ENCODE measurements at places on chromosomes 7 and 10. TPM values are rescaled to one million over a fixed set of nuclear protein-coding genes. Genes with fewer than 3 reads are reported as not detected.

DNA sequence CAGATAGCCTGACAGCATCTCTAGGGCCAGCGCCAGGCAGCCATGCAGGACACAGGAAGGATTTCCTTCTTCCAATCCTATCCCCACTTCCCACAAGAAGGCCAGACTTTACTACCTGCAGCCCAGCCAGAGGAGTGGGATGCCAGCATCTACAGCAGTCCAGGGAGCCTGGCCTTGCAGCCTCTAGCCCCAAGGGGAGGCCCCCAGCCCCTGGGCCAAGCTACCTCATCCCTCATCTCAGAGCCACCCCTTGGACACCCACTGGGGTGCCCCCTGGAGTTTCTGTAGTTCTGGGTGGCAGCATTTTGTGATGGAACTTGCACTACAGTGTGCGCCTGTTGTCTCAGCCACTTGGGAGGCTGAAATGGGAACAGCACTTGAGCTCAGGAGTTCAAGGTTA lies 170.8 kb upstream of the PODXL start:
- no peak for DNase-seq

DNA sequence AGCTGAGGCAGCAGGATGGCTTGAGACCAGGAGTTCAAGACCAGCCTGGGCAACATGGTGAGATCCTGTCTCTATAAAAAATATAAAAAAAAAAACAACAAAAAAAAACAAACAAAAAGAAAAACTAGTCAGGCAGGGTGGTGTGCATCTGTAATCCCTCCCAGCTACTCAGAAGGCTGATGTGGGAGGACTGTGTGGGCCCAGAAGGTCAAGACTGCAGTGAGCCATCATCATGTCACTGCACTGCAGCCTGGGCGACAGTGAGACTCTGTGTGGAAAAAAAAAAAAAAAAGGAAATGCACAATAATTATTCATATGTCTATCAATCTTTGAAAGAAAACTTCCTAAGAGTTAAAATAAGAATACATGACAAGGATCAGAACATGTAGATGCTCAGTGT lies 178.3 kb downstream of the SEM1 start:
- no peak for DNase-seq

GRCh38 chr10:113820507-113820906 lies 33.4 kb downstream of the DCLRE1A start:
- DNase-seq = no peak

DNA sequence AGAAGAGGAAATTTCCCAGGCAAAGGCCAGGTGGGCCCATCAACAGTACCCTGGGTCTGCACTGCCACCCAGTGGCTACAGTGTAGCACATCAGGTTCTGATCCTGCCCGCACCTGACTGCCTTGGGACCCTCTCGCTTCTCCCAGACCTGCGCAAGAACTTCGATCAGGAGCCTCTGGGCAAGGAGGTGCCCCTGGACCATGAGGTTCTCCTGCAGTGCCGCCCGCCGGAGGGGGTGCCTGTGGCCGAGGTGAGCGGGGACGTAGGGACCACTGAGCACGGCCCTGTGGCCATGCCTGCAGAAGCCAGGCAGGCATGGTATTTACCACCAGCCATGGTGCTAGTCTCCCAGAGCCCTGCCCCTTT lies 33.9 kb upstream of the SLC29A3 start:
- no peak for DNase-seq

GRCh38 chr10:11024596-11024995 lies 6.9 kb downstream of the CELF2 start:
- DNase-seq = no peak

DNA sequence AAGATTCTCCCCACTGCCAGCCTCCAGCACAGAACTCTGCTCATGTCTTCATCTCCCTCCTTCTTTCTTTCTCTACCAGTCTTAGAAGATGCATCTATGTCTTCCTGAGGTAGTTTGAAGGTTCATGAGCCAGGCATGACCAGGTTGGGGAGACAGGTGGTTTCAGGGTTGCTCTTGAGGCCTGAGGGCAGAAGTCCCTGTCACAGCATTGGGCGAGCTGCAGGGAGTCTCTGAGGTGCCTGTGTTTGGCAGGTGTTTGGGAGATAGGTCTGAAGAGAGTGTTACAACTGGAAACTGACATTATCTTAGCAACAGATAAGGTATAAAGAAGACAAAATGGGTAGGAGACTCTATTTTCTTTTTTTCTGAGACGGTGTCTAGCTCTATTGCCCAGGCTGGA lies 18.7 kb downstream of the PRSS2 start:
- no peak for DNase-seq

DNA sequence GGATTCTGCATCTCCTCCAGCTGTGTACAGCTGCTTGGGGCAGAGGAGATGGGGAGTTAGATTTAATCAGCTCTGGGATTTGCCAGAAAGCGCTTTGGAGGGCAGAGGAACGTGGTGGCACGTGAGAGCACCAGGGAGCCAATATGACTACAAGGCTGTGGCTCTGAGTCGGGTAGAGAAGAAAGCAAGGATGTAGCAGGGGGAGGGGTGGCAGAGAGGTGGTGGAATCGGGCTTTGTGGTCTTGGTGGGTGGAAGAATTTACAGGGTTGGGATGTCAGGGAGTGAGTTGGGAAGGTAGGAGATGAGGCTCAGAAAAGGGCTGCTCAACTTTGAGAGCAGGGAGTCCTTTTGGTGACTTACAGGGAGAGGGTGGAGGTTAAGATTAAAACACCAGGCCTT lies 113.6 kb downstream of the CCNY start:
- DNase-seq = no peak

DNA sequence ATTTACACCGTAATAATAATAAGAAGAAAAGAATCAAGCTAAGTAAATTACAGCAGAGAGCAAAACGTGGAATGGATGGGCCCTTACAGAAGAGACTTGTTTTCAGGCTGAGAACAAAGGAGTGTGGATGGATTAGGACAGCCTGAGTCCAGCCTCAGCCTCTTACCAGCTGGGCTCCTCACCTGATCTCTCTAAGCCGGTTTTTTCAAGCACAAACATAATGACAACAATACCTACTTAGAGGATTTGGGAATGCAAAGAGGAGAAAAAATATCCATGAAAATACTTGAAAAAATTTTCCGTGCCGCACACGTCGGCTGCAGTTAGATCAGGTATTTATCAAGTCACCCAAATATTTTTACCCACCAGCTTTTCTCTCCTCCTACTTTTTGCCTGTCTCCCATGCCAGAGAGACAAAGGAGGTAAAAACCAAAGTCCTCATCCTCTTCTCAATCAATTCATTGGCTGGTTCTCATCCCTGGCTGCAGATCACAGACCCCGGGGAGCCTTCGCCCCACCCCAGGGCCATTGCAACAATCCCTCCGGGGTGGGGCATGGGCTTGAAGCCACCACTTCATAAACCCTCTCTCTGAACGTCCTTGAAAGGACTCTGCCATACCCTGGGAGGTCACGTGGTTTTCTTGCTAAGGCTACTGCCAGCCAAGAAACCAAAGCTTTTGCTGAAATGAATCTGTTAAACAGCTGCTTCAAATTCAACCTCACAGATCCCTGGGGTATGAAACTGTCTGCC lies 29.7 kb upstream of the GTF2I start:
- no peak for DNase-seq

DNA sequence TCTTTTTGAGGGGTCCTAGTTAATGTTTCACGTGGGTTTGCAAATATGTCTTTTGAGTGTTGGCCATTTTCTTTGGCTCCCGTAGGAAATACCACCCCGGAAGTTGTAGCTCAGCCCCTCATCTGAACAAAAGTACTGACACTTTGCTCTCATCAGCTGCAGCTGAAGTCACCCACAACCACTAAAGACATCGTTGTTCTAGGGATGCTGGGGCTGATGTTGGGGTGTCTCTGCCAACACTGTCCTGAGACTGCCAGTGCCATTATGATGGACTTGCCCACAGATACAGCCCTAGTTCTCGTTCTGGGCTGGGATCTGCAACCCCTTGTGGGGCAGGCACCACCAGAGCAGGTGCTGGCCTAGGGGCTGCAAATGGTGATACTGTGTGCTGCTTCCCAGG lies 82.6 kb upstream of the ARHGAP21 start:
- DNase-seq = no peak

DNA sequence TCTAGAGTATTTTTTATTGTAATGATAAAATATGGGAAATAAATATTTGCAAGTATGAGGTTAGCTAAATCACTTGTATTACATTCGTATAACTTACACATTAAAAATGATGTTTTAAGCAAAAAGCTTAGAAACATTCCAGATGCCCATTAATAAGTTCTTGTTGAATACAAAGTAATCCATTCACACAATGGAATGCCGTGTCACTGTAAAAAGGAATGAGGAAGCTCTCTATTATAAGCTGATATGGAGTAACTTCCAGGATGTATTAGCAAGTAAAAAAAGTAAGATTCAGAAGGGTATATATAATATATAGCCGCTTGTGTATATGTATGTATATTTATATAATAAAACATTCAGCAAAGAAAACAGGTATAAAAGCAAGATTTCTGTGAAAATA lies 412.8 kb upstream of the MTPN start:
- DNase-seq = no peak

GRCh38 chr10:102917314-102917961 lies 656 bp upstream of the CNNM2 start:
- DNase-seq = peak; percentile 79

GRCh38 chr7:74494076-74494548 lies 40.4 kb downstream of the GTF2IRD1 start:
- no peak for DNase-seq

DNA sequence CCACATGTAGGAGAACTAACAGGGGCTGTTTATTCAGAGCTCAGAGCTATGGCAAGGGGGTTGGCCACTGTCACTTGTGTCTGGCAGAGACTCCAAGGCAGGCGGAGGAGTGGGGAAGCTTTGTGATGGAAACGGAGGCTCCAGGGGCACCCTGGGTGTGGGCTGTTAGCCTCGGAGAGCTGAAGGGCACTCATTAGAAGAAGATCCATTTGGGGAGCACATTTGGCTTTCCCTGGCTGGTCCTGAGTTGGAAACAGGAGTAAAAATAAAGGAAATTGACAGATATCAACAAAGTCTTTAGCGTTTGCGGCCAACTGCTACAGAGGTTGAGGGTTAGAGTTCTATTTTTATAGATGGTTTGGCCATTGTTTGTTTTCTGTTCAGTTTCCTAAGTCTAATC lies 288.3 kb upstream of the MKI67 start:
- DNase-seq = no peak

- DNase-seq = no peak
Observed at GRCh38 chr7:42720991-42721796, 190.7 kb downstream of the C7orf25 start.

GRCh38 chr7:155191901-155192478 lies 105.7 kb upstream of the INSIG1 start:
- DNase-seq = no peak

DNA sequence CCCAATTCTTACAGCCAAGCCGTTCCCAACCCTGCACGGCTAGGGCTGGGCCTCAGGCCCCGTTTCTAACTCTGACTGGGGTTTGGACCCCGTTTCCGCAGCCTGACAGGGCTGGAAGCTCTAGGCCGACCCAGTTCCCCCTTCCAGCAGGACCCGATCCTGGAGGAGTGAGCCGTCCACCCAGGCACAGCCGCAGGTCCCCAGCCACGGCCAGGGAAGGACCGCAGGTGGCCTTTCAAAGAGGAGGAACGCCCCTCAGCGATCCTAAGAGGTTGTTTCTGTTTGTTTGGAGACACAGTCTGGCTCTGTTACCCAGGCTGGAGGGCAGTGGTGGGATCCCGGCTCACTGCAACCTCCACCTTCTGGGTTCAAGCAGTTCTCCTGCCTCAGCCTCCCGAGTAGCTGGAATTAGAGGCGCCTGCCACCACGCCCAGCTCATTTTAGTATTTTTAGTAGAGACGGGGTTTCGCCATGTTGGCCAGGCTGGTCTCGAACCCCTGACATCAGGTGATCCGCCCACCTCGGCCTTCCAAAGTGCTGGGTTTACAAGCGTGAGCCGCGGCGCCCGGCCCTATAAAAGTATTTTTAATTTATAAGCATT lies 778 bp upstream of the GET4 start:
- DNase-seq = no peak

DNA sequence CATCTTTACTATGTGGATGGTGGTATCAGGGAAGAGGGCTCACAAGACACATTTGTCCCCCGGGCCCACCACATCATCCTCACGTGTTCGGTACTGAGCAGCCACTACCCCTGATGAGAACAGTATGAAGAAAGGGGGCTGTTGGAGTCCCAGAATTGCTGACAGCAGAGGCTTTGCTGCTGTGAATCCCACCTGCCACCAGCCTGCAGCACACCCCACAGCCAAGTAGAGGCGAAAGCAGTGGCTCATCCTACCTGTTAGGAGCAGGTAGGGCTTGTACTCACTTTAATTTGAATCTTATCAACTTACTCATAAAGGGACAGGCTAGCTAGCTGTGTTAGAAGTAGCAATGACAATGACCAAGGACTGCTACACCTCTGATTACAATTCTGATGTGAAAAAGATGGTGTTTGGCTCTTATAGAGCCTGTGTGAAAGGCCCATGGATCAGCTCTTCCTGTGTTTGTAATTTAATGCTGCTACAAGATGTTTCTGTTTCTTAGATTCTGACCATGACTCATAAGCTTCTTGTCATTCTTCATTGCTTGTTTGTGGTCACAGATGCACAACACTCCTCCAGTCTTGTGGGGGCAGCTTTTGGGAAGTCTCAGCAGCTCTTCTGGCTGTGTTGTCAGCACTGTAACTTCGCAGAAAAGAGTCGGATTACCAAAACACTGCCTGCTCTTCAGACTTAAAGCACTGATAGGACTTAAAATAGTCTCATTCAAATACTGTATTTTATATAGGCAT lies 9.1 kb upstream of the CSGALNACT2 start:
- DNase-seq = no peak

DNA sequence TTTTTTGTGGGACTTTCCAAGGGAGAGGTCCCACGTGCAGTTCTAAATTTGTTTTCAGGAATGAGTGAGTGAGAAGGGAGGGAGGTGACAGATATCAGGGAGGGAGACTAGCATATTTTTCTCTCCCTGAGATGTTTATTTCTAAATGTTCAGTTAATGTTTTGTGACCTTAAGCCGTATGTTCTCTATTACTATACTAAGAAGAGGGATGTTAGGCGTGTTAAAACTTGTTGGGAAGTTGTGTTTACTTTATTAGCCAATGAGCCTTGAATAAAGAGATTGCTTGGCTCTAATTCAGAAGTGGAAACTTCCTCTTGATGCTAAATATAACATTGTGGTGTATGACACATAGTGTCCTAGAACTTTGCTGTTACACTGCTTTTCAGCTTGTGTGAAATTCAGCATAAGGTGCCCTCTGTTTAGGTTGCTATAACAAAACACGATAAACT lies 37.3 kb downstream of the DNAH11 start:
- DNase-seq = no peak

DNA sequence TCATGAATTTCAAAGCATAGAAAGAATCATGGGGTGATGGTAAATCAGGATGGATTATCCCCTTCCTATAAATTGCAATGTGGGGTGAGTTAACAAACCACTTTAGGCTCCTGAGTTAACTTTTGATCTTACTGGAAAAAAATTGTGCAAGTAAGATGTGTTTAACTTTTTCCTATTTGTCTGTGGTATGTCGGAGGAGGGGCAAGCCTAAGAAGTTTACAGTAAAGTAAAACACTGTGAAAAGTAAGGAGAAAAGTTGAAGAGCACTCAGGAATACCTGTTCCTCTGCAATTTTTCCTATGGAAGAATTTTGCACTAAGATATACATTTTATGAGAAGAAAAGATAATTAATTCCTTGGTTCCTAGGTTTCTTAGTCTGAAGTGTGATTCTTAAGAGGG lies 44.4 kb downstream of the IFIT5 start:
- DNase-seq = no peak

Gene SORBS1
- 1.7 TPM for total RNA-seq

Gene NODAL
- not detected for total RNA-seq

Gene OGDH
- total RNA-seq = 92.8 TPM

Gene MYPN
- total RNA-seq = not detected

Gene CRPPA
- 1.8 TPM for total RNA-seq

Gene NRCAM
- total RNA-seq = 0.74 TPM

Gene KNDC1
- total RNA-seq = not detected

Gene UNCX
- not detected for total RNA-seq

Gene GPR37
- total RNA-seq = not detected

Gene ATE1
- 34.2 TPM for total RNA-seq
